Endothelial cell of umbilical vein (primary cell): ENCODE measurements at places on chromosomes 13 and 19. TPM values are rescaled to one million over a fixed set of nuclear protein-coding genes. Genes with fewer than 3 reads are reported as not detected.

DNA sequence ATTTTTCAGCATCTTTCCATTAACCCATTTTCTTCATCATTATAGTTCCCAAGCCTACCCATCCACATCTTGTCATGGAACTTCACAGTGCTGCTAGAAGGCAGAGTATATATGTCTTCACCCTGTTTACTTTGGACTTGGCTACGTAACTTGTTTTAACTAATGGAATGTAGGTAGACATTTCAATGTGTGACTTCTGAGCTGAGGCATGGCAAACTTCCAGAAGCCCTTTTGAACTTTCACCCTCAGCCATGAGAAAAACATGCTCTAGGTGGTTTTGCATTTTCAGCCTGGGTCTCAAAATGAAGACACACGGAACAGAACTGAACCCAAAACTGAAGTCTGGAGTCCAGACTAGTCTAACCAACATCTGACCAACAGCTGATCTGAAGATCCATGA lies 3.2 kb downstream of the TEX30 start:
- H3K4me1 ChIP-seq, result peaks cover 18% of the 10 kb centered on the region
- H3K36me3 ChIP-seq, result no peaks in the 10 kb centered on the region
- no peak overlapping the region for H3K27ac ChIP-seq
- DNase-seq, result peak; percentile 23
- H3K27me3 ChIP-seq, result no peaks in the 10 kb centered on the region

Gene FGF22
- not detected in 2 replicates for total RNA-seq

Gene OXGR1
- not detected in 2 replicates for total RNA-seq

- H3K4me3 ChIP-seq, result no peak overlapping the region
- no peak for DNase-seq
- H3K27ac ChIP-seq, result no peak overlapping the region
- no peaks in the 10 kb centered on the region for H3K36me3 ChIP-seq
- H3K27me3 ChIP-seq, result peaks cover 7% of the 10 kb centered on the region
Measured at GRCh38 chr13:42377640-42378382, 105.9 kb downstream of the AKAP11 start.

Gene ADAMTSL5
- total RNA-seq, result not detected in 2 replicates

DNA sequence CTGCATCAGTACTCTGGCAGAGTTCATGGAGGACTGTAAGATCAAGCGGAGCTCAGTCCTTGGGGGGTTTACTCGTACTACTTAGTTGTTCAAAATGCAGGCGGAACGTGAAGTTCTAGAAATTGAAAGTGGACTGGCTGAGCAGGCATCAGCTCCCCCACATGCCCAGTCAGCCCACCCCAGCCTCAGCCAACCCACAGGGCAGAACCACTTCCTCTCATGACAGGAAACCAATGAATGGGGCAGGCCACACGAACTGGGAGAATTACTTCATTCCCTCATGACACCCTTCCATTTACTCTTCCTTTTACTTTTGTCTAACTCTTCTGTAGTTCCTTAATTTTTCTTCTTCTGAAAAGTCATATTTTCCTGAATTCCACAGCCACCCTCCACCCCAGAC lies 71.9 kb downstream of the FLT1 start:
- H3K27ac ChIP-seq, result no peak overlapping the region
- peaks cover 26% of the 10 kb centered on the region for H3K36me3 ChIP-seq
- DNase-seq, result no peak
- no peaks in the 10 kb centered on the region for H3K27me3 ChIP-seq

- DNase-seq, result no peak
- no peak overlapping the region for H3K4me3 ChIP-seq
- no peaks in the 10 kb centered on the region for H3K27me3 ChIP-seq
- H3K36me3 ChIP-seq, result no peaks in the 10 kb centered on the region
Measured at GRCh38 chr13:51738226-51738905, 65.6 kb downstream of the DHRS12 start.

DNA sequence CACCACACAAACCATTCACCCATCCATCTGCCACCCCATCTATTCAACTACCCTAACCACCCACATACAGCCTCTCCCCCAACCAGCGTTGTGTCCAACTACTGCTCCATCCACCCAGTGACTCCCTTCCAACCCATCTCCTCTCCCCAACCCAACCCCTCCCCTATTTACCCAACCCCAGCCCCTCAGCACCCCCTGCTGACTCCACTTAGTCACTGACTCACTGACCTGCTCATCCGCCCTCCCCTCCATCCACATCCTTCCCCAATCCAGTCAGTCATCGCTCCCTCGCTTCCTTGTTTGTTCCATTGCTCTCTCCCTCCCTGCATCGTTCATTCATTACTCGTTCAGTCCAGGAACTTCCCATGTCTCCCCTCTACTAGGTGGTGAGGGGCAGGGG lies 39.2 kb downstream of the KCNC3 start:
- no peaks in the 10 kb centered on the region for H3K4me1 ChIP-seq
- H3K27ac ChIP-seq, result no peak overlapping the region
- DNase-seq, result no peak
- H3K36me3 ChIP-seq, result no peaks in the 10 kb centered on the region
- no peak overlapping the region for H3K4me3 ChIP-seq

- no peak for DNase-seq
- no peaks in the 10 kb centered on the region for H3K36me3 ChIP-seq
- H3K27ac ChIP-seq, result no peak overlapping the region
- H3K27me3 ChIP-seq, result no peaks in the 10 kb centered on the region
- H3K4me1 ChIP-seq, result no peaks in the 10 kb centered on the region
Measured at GRCh38 chr13:113373811-113374485, 10.0 kb upstream of the GRTP1 start.

- no peak overlapping the region for H3K27ac ChIP-seq
- no peaks in the 10 kb centered on the region for H3K27me3 ChIP-seq
- no peaks in the 10 kb centered on the region for H3K36me3 ChIP-seq
- H3K4me1 ChIP-seq, result no peaks in the 10 kb centered on the region
- no peak overlapping the region for H3K4me3 ChIP-seq
Measured at GRCh38 chr13:94362411-94362909, 117.0 kb downstream of the DCT start.

DNA sequence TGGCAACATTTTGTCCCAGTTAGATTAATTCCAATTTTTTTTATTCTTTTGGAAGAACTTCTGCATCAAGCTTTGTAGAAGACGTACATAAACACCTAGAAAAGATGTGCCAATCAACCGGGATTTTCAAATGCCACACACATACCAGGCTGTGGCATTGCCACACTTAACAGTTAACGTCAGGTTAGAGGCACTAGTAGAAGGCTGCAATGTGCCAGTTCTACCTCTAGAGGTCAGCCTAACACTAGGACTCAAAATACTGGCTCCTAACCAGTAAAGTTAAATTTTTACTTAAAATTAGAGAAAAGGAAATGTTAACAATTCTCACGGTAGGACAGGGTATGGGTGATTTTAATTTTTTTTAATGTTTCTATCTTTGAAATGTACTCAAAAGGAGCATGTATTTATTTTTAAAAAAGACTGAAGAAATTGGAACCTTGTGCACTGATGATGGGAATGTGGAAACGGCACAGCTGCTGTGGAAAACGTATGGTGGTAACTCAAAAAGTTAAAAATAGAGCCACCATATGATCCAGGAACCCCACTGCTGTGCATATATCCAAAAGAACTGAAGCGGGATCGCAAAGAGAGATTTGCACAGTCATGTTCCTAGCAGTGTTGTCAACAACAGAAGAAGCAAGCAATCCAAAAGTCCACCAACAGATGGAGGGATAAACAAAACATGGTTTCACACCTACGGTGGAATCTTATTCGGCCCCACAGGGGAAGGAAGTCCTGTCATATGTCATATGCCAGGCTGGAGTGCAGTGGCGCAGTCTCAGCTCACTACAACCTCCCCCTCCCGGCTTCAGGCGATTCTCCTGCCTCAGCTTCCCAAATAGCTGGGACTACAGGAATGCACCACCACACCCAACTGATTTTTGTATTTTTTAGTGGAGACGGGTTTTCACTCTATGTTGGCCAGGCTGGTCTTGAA lies 30.3 kb downstream of the CRYL1 start:
- no peaks in the 10 kb centered on the region for H3K27me3 ChIP-seq
- H3K4me3 ChIP-seq, result no peak overlapping the region
- H3K27ac ChIP-seq, result peak overlapping the region; percentile 34
- peak; percentile 76 for DNase-seq

Gene TMEM150B
- not detected in 2 replicates for total RNA-seq

- no peak overlapping the region for H3K27ac ChIP-seq
- no peaks in the 10 kb centered on the region for H3K27me3 ChIP-seq
- H3K4me3 ChIP-seq, result no peak overlapping the region
- no peaks in the 10 kb centered on the region for H3K36me3 ChIP-seq
Measured at GRCh38 chr13:44303681-44304432, 69.8 kb upstream of the SERP2 start.

DNA sequence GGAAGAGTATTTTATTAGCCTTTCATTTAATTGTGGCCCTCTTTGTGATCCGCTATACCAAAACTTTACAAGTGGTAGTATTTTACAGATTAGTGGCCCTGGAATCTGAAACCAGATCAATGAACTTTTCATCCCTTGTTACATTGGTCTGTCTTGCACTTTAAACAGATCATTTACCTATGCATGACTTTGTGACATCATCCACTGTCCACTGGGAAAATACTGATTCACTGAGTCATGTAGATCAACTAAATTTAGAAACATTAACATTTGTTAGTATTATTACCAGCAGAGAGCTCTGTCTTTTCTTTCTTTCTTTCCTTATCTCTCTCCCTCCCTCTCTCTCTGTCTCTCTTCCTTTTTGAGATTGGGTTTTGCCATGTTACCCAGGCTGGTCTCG lies 17.5 kb downstream of the PCDH8 start:
- H3K4me1 ChIP-seq, result no peaks in the 10 kb centered on the region
- DNase-seq, result no peak
- H3K4me3 ChIP-seq, result no peak overlapping the region

DNA sequence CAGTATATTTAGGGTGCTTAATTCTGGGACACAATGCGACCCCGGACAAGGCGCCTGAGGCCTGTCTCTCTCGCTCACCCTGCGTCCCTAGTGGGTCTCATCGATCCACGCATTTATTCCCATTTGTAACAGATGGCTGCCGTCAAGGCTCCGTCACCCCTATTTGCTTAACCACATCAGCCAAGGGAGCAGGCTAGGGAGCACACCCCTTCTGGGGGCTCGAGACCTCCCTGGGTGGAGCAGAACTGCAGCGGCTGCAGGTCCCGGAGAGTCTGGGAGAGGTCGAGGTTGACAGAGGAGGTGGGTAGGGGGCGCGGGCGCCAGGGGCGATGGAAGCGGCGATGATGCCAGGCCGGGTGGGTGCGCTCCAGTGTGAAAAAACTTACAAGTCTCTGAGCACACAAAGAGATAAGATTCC lies 507 bp downstream of the ALG5 start:
- no peaks in the 10 kb centered on the region for H3K36me3 ChIP-seq
- H3K4me3 ChIP-seq, result peak overlapping the region; percentile 97
- H3K4me1 ChIP-seq, result peaks cover 21% of the 10 kb centered on the region
- no peak for DNase-seq

DNA sequence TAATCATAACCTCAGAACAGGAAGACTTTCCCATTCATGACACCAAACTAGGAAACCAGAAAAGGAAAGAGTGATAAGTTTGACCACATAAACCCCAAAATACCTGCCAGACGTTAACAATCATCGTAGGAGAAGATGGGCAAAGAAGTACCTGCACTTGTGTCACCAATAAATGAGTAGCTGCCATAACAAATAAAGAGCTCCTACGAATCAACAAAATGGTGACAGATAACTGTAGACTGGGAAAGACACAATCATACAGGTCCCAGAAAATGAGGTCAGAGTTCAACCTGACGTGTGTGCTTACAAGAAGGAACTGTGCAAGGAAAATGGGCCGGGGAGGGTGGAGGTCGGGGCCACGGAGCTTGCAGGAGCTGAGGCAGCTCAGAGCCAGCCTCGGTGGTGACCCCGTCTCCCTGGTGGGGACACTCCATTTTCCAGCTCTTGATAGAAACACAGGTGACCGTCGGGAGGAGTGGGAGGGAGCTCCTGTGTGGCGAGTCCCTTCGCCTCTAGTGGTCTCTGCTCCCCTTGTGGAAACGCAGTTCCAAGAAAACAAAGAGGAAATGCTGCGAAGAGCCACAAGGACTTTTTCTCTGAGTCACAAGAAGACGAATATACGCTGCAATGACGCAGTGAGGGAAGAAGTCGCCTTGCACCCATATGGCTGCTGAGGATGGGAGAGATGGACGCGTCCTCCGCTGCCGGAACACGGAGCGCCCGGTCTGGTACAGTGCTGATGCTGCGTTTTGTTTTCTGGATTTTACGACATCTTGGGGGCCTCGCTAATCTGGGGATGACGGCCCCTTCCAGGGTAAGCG lies 9.5 kb downstream of the PIP5K1C start:
- peaks cover 2% of the 10 kb centered on the region for H3K36me3 ChIP-seq
- no peaks in the 10 kb centered on the region for H3K4me1 ChIP-seq
- no peak overlapping the region for H3K27ac ChIP-seq
- H3K4me3 ChIP-seq, result no peak overlapping the region

Gene WDR62
- total RNA-seq, result 12.1 and 13.4 TPM in 2 replicates

Gene SNRNP70
- total RNA-seq, result 215 and 228 TPM in 2 replicates

- no peaks in the 10 kb centered on the region for H3K36me3 ChIP-seq
- no peaks in the 10 kb centered on the region for H3K27me3 ChIP-seq
- no peak overlapping the region for H3K27ac ChIP-seq
- DNase-seq, result no peak
- no peak overlapping the region for H3K4me3 ChIP-seq
Measured at GRCh38 chr13:78325585-78325984, 277.8 kb downstream of the POU4F1 start.

GRCh38 chr13:36954542-36954941 lies 34.5 kb upstream of the SMAD9 start:
- H3K4me1 ChIP-seq, result peaks cover 24% of the 10 kb centered on the region
- H3K27ac ChIP-seq, result peak overlapping the region; percentile 55
- H3K27me3 ChIP-seq, result no peaks in the 10 kb centered on the region
- H3K36me3 ChIP-seq, result no peaks in the 10 kb centered on the region
- peak; percentile 68 for DNase-seq

DNA sequence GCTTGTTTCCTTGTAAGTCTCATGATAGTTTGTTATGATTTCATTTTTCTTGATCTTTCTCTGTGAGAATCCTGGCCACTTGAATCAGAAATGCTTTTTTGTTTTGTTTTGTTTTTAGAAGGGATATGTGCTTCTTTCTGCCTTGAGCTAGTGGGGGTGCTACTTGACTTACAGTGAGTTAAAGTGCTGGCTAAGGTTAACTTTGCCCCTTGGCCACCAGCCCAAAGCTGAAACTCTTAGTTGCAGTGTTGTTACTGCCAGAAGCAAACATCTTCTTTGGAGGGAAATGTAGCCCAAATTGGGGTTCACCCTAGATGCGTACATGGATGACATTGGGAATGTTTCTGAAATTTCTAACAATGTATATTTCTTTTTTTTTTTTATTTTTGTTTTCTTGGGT lies 57.4 kb downstream of the TDRD3 start:
- DNase-seq, result no peak
- no peaks in the 10 kb centered on the region for H3K4me1 ChIP-seq
- no peaks in the 10 kb centered on the region for H3K36me3 ChIP-seq
- H3K4me3 ChIP-seq, result no peak overlapping the region
- H3K27ac ChIP-seq, result no peak overlapping the region

- no peaks in the 10 kb centered on the region for H3K4me1 ChIP-seq
- no peaks in the 10 kb centered on the region for H3K27me3 ChIP-seq
- no peak overlapping the region for H3K27ac ChIP-seq
- H3K36me3 ChIP-seq, result no peaks in the 10 kb centered on the region
Measured at GRCh38 chr19:31119951-31120690, 229.1 kb downstream of the TSHZ3 start.

Gene EHD2
- total RNA-seq, result 220 TPM in 2 replicates

GRCh38 chr13:44730099-44730498 lies 154.0 kb upstream of the TSC22D1 start:
- DNase-seq, result no peak
- no peak overlapping the region for H3K4me3 ChIP-seq
- H3K36me3 ChIP-seq, result no peaks in the 10 kb centered on the region
- H3K27ac ChIP-seq, result no peak overlapping the region
- no peaks in the 10 kb centered on the region for H3K4me1 ChIP-seq

- H3K27me3 ChIP-seq, result no peaks in the 10 kb centered on the region
- no peak overlapping the region for H3K4me3 ChIP-seq
- no peak overlapping the region for H3K27ac ChIP-seq
Measured at GRCh38 chr13:33174931-33175330, 110.6 kb downstream of the STARD13 start.
